NCI-H146 (cell line): ENCODE measurements at places on chromosomes 12 and 14.

- no peak for DNase-seq
Observed at GRCh38 chr12:91562476-91562875, 379.9 kb upstream of the DCN start.

DNA sequence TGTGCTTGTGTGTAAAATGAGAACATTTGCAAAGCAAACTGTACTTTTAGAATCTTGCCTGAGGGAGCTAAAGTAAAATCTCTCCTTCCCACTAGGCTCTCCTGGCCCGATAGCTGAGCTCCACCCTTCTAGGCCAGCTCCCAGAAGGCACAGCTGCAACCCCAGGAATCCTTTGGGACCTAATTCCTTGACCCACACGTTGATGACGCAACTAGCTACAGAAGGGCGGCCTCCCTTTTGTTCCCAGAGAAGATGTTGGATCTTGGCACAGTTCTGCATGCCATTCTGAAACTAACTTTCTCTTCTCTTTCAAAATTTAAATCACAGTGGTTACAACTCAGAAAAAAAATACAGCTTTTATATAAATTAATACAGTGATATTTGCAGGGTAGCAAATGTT is 268.1 kb downstream of the EGLN3 start:
- DNase-seq, result no peak

GRCh38 chr12:107634530-107634929 is 51.1 kb upstream of the PWP1 start:
- DNase-seq, result no peak

DNA sequence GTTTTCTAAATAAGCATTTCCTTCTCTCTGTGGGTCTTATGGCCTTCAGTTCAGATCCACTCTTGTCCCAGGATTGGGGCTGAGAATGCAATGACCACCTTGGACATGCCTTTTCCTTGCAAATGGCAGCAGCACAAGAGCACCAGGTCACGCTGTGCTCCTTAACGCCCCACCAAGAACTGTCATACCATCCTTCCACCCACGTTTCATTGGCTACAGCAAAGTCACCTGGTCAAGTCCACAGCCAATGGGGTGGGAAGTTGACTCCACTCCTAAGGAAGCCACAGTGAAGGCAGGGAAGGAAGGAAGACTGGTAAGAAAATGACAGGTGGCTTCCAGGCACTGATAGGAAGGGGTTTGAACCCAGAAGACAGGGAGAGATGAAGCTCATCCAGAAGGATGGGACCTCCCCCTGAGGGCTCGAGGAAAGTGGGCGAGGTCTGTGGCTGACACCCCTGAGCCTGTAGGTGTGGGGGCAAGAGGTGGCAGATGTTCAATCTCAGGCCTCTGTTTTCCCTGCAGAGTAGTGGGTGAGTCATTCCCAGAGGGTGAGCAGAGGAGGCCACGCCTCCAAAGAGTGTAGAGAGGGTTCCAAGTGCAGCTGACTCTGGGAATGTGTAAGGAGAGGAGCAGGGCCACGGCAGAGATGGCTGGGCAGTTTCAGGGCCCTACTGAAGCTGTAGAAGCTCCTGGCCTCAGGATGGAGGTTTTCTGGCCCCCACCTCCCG is 113.5 kb upstream of the VRK1 start:
- no peak for DNase-seq

GRCh38 chr14:59161561-59162175 is 26.8 kb upstream of the DAAM1 start:
- no peak for DNase-seq

GRCh38 chr12:12979731-12980259 is 20.3 kb downstream of the HEBP1 start:
- no peak for DNase-seq

DNA sequence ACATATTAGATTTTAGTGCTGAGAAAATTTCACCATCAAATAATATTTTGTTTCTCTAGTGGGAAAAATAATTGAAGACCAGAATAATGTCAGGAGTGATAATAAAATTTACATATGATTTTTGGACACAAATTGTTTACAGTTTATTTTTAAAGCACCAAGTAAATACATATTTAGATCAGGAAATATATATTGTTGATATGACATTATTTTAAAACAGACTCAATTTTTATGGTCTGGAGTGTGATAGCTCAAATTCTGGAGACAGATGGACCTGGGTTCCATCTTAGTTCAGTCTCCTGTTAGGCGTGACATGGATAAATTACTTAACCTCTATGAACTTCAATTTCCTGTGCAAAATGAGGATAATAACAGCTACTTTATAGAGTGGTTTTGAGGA is 135.4 kb downstream of the TPH2 start:
- no peak for DNase-seq

DNA sequence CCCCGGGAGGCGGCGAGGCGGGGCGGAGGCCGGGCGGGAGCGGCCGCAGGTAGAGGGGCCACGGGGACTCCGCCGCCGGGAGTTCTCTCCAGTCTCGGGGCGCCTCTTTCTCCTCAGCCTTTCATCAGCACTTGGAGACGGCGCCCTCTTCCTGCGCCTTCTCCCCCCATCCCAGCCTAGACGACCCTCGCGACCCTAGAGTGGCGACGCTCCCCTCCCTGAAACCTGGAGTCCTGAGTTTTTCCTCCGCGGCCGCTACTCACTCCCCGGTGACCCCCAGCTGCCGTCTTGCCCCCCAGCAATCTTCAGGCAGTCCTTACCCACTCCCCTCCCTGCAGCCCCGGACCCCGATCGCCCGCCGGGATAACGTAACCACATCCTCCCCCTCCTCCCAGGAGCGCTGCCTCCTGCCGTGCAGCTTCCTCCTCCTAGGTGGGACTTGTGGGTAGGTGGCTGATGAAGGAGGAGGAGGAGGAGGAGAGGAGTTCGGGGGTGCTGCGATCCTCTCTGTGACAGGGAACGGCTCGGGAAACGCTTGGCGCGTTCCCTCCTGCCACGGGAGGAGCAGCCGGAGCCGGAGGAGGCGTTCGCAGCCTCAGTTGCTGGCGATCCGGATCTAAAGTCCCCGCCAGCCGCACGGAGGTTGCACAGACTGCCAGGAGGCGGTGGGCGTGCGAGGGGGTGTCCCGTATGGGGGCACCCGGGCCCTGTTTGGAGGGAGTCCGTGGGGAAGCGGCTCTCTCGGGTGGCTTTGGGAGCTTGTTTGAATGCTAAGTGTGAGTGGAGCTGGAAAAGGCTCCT is 891 bp downstream of the PLEKHA5 start:
- peak; percentile 83 for DNase-seq

DNA sequence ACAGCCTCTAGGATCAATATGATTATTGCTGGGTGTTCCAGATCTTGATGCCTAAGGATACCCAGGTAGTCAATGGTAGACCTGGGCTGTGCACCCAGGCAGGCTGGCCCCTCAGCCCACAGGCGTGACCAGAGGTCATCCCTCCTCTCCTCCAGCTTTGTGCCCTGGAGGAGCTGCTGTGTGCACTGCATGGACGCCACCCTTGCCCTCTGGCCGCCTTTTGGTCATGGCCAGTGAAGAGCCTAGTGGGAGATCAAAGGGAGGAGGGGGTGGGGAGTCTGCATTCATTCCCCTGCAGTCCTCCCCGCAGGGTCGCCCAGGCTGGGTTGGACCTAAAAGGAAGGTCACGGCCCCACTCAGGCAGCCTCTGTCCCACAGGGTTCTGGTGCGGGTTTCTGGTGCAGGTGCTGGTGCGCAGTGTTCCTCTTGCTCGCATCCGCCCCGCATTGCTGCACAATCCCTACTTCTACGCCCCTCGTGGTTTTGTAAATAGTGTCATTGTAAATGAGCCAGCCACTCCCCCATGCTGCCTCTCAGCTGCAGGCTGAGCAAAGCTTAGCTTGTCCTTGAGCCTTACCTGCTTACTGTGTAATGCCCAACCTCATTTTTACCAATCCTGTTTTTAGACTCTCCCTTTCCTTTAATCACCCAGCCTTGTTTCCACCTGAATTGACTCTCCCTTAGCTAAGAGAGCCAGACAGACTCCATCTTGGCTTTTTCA is 55.3 kb downstream of the PSMA6 start:
- DNase-seq, result peak; percentile 59

- DNase-seq, result no peak
Observed at GRCh38 chr14:76434220-76434619, 58.3 kb downstream of the ESRRB start.

DNA sequence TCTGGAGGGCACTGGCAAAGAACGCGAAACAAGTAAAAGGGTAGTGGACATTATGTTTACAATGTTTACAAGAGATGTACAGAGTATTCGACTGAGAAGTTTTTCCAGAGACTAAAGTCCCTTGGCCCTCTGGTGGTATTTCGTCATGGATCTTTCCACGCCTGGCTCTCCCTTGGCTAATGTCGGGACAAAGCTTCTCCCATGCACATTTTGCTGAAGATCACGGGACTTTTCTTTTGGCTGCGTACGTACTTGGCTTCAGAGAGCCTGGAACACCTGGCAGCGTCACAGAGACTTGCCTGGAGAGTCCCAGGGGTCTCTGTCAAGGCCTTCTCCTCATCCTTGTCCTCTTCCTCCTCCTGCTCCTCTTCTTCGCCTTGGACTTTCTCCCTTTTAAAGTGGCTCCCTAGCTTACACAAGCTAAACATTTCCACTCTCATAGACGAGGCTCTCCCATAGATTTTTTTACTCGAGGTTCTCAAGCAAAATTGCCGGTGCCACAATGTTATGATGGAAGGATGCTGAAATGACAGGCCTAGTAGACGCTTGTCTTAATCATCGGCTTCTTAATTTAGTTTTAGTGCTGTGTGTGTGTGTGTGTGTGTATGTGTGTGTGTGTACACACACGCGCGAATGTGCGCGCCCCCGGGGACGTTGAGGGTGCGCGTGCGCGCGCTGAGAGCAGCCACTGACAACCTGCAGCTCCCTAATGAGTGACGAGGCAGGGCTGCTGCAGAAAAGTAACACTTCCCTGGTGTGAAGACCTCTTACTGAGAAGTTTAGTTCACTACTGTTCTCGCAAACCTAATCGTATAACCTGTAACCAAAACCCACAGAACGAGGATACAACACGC is 4.9 kb upstream of the FOXG1 start:
- no peak for DNase-seq

DNA sequence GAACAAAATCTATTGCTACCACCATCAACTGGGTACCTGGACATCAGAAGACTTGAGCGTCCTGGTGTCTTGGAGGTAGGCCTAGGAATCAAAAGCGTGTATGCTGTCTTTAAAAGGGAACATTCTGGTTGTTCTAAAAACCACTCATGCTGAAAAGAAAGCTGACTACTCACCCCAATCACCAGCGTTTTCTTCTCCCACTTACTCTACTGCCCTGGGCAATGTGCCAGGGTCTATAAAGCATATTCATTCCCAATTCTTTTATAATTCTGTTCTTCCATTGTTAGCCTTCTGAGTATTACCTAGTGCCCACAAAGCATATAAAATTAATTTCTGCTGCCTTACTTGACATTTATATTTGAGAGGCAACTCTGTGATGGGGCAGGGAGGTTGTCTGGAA is 133.4 kb downstream of the KCNA5 start:
- no peak for DNase-seq
